ENCODE measurements at places on chromosomes 2 and 18.

DNA sequence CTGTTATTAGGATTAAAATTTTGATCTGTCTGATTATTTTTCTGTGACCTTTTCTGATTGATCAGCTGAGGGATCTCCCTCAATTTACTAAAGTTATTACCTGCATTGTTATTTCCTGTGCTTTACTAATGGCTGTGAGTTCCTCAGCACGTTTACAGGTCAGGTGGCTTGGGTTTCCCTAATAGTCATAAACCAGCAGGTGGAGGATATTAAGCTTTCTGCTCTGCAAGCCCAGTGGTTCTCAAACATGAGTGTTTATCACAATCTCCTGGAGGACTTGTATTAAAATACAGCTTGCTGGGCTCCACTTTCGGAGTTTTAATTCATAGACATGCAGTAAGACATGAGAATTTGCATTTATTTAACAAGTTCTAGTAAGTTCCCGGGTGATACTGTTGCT lies 22.4 kb upstream of the UGP2 start:
- DNase-seq: no peak

GRCh38 chr2:215982465-215982875 lies 30.9 kb downstream of the MREG start:
- no peak for DNase-seq

GRCh38 chr2:20144196-20144595 lies 80.7 kb downstream of the SDC1 start:
- DNase-seq: no peak

- no peak for DNase-seq
These were observed 129.0 kb downstream of the EVA1A start for GRCh38 chr2:75431763-75432162.

- no peak for DNase-seq
These were observed 68.9 kb downstream of the VAPA start for GRCh38 chr18:9982711-9983110.

DNA sequence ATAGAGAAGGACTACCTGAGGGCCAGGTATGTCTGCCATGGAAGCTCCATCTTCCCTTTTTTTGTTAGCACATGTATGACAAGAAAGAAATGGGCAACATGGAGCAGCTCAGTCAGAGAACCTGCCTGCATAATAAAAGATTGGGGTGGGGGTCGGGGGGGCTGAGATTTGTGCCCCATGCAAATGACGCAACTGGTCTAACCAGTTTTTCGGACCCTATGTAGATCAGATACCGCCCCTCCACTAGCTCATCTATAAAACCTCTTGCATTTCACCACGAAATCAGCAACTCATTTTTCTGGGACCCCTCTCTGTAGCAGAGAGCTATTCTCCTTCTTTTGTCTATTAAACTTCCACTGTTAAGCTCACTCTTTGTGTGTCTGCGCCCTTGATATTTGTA lies 657.2 kb downstream of the ERBB4 start:
- no peak for DNase-seq
